ENCODE measurements at places on chromosomes 12 and 14. TPM values are rescaled to one million over a fixed set of nuclear protein-coding genes. Genes with fewer than 3 reads are reported as not detected.

The POTEM gene
- not detected for total RNA-seq

The IFNG-AS1 gene
- total RNA-seq = 7.6 TPM

The CD163 gene
- total RNA-seq = 176 TPM

The MFAP5 gene
- total RNA-seq = 5.9 TPM

The HOXC6 gene
- total RNA-seq = 0.40 TPM

The ARHGAP9 gene
- total RNA-seq = 190 TPM

The ZFHX2 gene
- total RNA-seq = 1.5 TPM

The DPF3 gene
- 5.0 TPM for total RNA-seq

The KRT77 gene
- total RNA-seq = not detected

The CLEC1B gene
- 2.9 TPM for total RNA-seq

The LRRIQ1 gene
- total RNA-seq = 0.52 TPM

The KRT6B gene
- total RNA-seq = not detected

The AKAP6 gene
- total RNA-seq = 5.4 TPM

The GSC gene
- not detected for total RNA-seq

The TEX52 gene
- not detected for total RNA-seq

The ABCB9 gene
- total RNA-seq = 5.5 TPM

The ZNF891 gene
- 3.6 TPM for total RNA-seq

The DBX2 gene
- not detected for total RNA-seq

The LRRK2 gene
- total RNA-seq = 43.5 TPM

The STON2 gene
- total RNA-seq = 208 TPM

The VRTN gene
- not detected for total RNA-seq

The TAS2R7 gene
- total RNA-seq = not detected

The KRT1 gene
- 0.66 TPM for total RNA-seq

The IGF1 gene
- total RNA-seq = 8.7 TPM

The TMTC2 gene
- total RNA-seq = 8.5 TPM

The EID3 gene
- 6.6 TPM for total RNA-seq

The NRIP2 gene
- 6.8 TPM for total RNA-seq

The P2RX7 gene
- total RNA-seq = 11.2 TPM

The DLK1 gene
- not detected for total RNA-seq

The MARK3 gene
- 120 TPM for total RNA-seq

The PPM1H gene
- 2.4 TPM for total RNA-seq

The KRT71 gene
- not detected for total RNA-seq

The KCNMB4 gene
- 1.8 TPM for total RNA-seq

The GLIPR1L2 gene
- 3.2 TPM for total RNA-seq

The TRHDE gene
- 8.6 TPM for total RNA-seq

The C1QL4 gene
- total RNA-seq = not detected

The CLEC2B gene
- 60.2 TPM for total RNA-seq

The MMP19 gene
- total RNA-seq = 100 TPM

The VTI1B gene
- total RNA-seq = 75.3 TPM

The RPL10L gene
- total RNA-seq = not detected

The KRT83 gene
- not detected for total RNA-seq

The GDF3 gene
- 0.87 TPM for total RNA-seq

The RAB21 gene
- 26.3 TPM for total RNA-seq

The PPFIA2 gene
- 0.92 TPM for total RNA-seq

The GPX2 gene
- total RNA-seq = not detected

The SPIC gene
- 102 TPM for total RNA-seq

The CLBA1 gene
- 3.9 TPM for total RNA-seq

The C14orf39 gene
- not detected for total RNA-seq

The CACNA1C gene
- total RNA-seq = 23.5 TPM

The CDK2 gene
- total RNA-seq = 21.4 TPM

The SMOC1 gene
- total RNA-seq = 86.6 TPM
